ENCODE measurements at places on chromosomes 6 and 20.

GRCh38 chr20:22438926-22439325 lies 145.4 kb downstream of the FOXA2 start:
- peaks cover 46% of the 10 kb centered on the region for H3K27me3 ChIP-seq
- H3K36me3 ChIP-seq: no peaks in the 10 kb centered on the region

DNA sequence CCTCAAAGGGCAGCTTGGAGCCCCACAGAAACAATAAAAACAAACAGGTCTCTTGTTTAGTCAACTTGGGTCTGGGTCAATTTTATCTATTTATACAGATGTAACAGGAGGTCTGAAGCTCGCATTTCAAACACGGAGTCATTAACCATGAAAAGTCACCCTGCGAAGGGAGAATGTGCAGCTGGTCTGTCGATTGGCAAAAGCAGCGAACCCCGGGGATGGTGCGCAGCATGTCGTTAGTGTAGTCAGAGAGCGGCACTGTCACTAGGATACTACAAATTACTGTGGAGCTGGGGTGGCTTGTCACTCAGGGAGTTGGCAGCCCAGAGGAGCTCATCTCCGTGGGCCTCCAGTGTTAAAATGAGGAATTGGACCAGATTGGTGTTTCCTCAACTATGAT lies 190.4 kb upstream of the ARG1 start:
- no peak for DNase-seq
- H3K36me3 ChIP-seq: no peaks in the 10 kb centered on the region
- H3K27ac ChIP-seq: no peak overlapping the region
- no peak overlapping the region for H3K4me3 ChIP-seq

DNA sequence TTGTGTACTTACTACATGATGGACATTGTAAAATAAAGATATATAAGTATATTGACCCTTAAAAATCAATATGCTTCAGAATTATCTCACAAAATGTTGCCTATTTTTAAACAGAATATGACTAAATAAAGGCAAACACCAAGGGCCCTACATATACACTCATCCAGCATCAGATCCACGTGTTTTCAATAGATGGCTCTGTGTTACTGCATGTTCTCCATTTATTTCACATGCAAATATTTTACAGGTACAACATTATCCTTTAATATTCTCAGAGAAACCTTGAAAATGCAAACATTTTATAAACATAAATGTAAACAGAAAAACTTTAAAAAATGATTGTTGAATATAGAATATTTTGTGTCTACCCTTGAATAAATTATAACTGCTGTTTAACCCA lies 2.9 kb upstream of the KHDRBS2 start:
- H3K4me3 ChIP-seq: no peak overlapping the region
- peaks cover 17% of the 10 kb centered on the region for H3K4me1 ChIP-seq
- no peak overlapping the region for H3K27ac ChIP-seq
- H3K36me3 ChIP-seq: no peaks in the 10 kb centered on the region

- no peak for DNase-seq
- H3K27me3 ChIP-seq: peaks cover 25% of the 10 kb centered on the region
- no peaks in the 10 kb centered on the region for H3K36me3 ChIP-seq
- H3K27ac ChIP-seq: peak overlapping the region; percentile 44
- peak overlapping the region; percentile 33 for H3K4me3 ChIP-seq
- H3K4me1 ChIP-seq: peaks cover 45% of the 10 kb centered on the region
These were observed 228.6 kb upstream of the JARID2 start for GRCh38 chr6:15017261-15017660.

GRCh38 chr6:131250122-131250521 lies 114.9 kb downstream of the AKAP7 start:
- peak overlapping the region; percentile 75 for H3K27ac ChIP-seq
- peak; percentile 51 for DNase-seq
- peaks cover 25% of the 10 kb centered on the region for H3K4me1 ChIP-seq
- H3K4me3 ChIP-seq: peak overlapping the region; percentile 69

GRCh38 chr6:75381877-75382633 lies 97.5 kb upstream of the TMEM30A start:
- H3K27ac ChIP-seq: peak overlapping the region; percentile 87
- peaks cover 43% of the 10 kb centered on the region for H3K4me1 ChIP-seq
- no peak overlapping the region for H3K4me3 ChIP-seq
- DNase-seq: no peak
- H3K27me3 ChIP-seq: no peaks in the 10 kb centered on the region

DNA sequence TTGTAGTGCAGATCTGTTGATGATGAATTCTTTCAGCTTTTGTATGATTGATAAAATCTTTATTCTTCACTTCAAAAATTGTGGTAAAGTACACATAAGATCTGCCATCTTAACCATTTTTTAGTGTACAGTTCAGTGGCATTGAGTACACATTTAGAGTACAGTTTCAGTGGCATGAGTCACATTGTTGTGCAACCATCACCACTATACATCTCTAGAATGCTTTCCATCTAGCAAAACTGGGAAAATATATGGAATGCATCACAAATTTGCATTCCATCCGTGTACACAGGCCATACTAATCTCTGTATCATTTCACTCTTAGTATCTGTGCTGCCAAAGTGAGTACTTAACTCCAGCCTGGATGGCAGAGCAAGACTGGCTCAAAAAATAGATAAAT lies 28.7 kb downstream of the SIRPD start:
- H3K4me3 ChIP-seq: no peak overlapping the region
- H3K27me3 ChIP-seq: peaks cover 30% of the 10 kb centered on the region
- no peaks in the 10 kb centered on the region for H3K36me3 ChIP-seq
- H3K27ac ChIP-seq: no peak overlapping the region

GRCh38 chr6:41846666-41847237 lies 48.4 kb downstream of the USP49 start:
- peaks cover 15% of the 10 kb centered on the region for H3K4me1 ChIP-seq
- H3K36me3 ChIP-seq: peaks cover 11% of the 10 kb centered on the region
- no peaks in the 10 kb centered on the region for H3K27me3 ChIP-seq
- peak; percentile 19 for DNase-seq
- H3K27ac ChIP-seq: peak overlapping the region; percentile 86
- H3K4me3 ChIP-seq: no peak overlapping the region

DNA sequence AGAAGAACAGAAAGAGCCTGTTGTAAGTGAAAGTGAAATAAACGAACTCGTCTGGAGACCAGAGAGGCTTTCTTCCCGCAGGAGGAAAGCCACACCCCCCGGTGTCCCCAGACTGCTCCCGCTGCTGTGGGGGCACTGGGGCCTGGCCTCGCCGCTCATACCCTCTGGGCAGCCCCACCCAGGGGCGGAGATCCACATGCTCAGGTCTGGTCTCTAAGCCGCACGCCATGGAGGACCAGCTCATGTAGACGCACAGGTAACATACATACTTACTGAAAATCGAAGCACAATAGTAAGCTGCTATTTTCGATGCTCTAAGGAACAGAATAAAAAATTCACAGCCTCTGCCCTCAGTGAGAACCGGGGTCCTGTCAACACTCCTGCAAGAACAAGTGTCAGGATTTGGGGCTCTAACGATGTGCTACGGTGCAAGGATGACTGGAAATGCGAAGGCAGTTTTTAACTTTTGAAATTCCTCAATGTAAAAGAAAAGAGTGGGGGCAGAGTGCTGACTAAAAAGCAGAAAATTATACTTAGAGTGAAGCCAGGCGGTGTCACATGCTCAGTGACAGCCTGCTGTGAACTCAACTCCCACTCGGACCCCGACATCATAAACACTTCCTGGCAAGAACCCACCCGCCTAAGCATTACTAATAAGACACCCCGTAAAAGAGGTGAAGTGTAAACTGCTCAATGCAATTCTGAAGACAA lies 110.5 kb downstream of the IRF4 start:
- no peaks in the 10 kb centered on the region for H3K4me1 ChIP-seq
- H3K4me3 ChIP-seq: no peak overlapping the region
- DNase-seq: no peak
- H3K27ac ChIP-seq: no peak overlapping the region
- H3K36me3 ChIP-seq: peaks cover 6% of the 10 kb centered on the region

DNA sequence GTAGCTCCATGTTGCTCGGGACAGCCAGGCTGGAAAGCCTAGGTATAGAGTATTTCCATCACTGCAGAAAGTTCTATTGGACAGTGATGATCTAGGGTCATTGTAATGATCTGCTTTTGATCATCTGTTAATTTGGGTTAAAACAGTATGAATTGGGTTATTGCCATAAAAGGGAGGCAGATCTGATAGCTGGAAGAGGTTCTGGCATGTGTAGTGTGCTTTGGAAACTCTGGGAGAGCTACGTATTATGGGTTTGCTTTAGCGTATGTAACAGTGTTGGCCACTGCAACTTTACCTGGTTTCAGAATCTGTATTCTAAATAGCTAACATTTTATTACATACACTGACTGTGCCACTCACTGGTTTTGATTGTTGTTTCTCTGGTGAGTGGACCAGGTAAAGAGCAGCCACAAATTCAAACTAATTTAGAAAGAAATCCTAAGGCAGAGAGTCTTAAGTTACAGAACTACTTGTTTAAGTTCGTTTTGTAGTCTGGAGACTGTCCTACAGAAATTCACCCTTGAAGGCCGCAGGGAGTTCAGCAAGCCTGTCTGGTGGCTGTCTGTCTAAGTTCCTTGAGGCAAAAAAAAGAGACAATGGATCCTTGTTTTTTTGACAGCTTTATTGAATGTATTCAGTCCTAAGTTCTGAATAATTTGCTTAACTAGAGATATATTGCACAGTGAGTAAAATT lies 300.3 kb downstream of the PRL start:
- H3K36me3 ChIP-seq: peaks cover 3% of the 10 kb centered on the region
- DNase-seq: no peak
- peak overlapping the region; percentile 95 for H3K27ac ChIP-seq
- peaks cover 93% of the 10 kb centered on the region for H3K4me1 ChIP-seq
- H3K4me3 ChIP-seq: no peak overlapping the region

GRCh38 chr6:30397697-30398096 lies 52.7 kb downstream of the RPP21 start:
- H3K27ac ChIP-seq: no peak overlapping the region
- H3K27me3 ChIP-seq: peaks cover 77% of the 10 kb centered on the region
- no peaks in the 10 kb centered on the region for H3K4me1 ChIP-seq
- no peaks in the 10 kb centered on the region for H3K36me3 ChIP-seq

- no peak for DNase-seq
- no peak overlapping the region for H3K4me3 ChIP-seq
- H3K36me3 ChIP-seq: no peaks in the 10 kb centered on the region
- H3K27me3 ChIP-seq: no peaks in the 10 kb centered on the region
- no peak overlapping the region for H3K27ac ChIP-seq
These were observed 453.0 kb upstream of the SULF2 start for GRCh38 chr20:48238326-48238725.

DNA sequence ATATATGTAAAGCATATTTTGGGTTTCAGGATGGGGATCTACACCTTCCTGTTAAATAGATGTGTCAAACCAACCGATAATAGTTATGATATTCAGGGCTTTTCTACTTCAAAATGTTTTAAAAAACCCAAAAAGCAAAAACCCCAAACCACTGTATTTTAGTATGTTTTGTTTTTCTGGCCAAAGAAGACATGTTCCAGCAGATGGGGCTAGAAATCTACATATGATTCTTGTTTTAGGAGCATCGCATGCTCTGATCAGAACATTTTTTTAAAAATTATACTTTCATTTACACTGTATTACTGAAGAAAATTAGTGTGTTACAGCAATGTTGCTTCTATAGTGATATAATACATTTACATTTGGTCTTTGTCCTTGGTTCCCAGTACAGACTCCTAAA lies 11.0 kb downstream of the RMND1 start:
- DNase-seq: no peak
- H3K27ac ChIP-seq: no peak overlapping the region
- no peak overlapping the region for H3K4me3 ChIP-seq
- peaks cover 11% of the 10 kb centered on the region for H3K4me1 ChIP-seq
- H3K27me3 ChIP-seq: no peaks in the 10 kb centered on the region

DNA sequence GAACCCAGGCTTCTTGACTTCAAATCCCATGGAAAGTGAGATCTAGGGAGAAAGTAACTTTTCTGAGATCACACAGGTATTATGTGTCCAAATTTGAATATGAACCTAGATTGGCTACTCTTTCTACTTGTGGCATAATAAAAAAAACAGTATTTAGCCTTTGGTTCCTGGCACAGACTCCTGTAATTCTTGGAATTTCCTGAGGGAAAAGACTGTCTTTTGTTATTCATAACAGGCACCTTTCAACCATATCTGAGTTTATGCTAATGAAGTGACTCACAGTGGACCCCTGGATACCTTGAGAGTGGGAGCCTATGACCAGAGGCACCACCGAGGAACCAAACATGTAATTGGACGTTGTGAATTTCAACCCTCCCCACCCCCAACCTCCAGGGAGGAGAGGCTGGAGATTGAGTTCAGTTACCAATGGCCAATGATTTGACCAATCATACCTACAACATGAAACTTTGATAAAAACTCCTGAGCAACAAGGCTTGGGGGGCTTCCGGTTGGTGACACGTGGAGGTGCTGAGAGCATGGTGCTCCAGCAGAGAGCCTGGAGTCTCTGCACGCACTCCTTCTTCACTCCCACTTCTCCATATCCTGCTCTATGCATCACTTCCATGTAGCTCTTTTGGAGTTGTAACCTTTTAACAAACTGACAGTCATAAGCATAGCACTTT lies 48.8 kb downstream of the LAMA4 start:
- no peak for DNase-seq
- H3K4me1 ChIP-seq: peaks cover 13% of the 10 kb centered on the region

- H3K36me3 ChIP-seq: no peaks in the 10 kb centered on the region
- no peaks in the 10 kb centered on the region for H3K4me1 ChIP-seq
- no peaks in the 10 kb centered on the region for H3K27me3 ChIP-seq
- DNase-seq: no peak
These were observed 87.8 kb downstream of the CARMIL1 start for GRCh38 chr6:25366903-25367545.

DNA sequence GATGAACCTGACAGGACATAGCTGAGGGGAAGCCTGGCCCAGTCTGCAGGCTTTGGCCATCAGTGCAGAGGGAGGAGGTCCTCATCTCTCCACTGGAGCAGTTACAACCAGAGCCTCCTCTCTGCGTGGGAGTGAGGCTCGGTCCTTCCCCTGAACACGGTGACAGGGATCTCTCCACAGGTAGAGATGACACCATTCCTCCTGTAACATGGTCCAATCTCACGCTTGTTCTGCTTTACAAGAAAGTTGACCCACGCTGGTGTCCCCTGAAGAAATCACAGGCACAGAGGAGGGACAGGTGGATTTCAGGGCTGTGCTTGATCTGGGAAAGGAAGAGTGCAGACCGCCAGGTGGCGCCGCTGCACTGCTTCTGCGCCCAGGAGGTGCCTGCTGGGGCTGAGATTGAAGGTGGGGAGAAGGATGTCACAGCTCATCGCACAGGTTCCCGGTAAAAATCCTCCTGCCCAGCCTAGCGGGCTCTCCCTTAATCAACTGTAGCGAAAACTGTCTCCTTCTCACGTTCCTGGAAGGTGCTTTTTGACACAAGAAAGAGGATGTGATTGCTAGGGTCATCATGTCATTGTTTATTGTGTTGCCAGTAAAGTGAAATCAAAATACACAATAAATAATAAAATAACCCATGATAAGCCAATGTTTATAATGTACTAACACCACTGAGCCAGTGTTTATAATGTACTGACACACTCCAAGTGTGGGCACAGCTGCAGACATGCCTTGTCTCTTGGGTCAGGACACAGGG lies 20.4 kb downstream of the HLA-G start:
- peak; percentile 83 for DNase-seq
- no peaks in the 10 kb centered on the region for H3K36me3 ChIP-seq
- H3K4me1 ChIP-seq: no peaks in the 10 kb centered on the region
- H3K27ac ChIP-seq: no peak overlapping the region

Measured in mesothelial cell of epicardium (in vitro differentiated cells).